ENCODE measurements at places on chromosomes 3 and 15. TPM values are rescaled to one million over a fixed set of nuclear protein-coding genes. Genes with fewer than 3 reads are reported as not detected.

DNA sequence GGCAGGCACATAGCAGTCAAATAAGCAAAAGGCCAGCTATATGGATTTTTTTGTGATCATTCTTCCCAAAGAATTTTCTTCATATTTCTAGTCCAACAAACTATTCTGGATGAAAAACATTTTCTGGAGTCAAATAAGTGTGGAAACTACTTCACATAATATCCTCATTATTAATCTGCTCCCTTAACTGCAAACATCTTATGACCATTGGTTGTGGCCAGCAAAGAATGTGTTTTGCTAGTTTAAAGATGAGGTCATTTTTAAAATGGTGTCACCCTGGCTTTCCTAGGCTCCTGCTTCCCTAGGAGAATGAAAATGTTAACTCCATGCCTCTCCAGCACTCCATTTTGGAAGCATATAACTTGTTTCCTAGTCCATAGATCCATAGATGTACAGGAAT, 118.8 kb downstream of the SST start:
- no peak for DNase-seq

DNA sequence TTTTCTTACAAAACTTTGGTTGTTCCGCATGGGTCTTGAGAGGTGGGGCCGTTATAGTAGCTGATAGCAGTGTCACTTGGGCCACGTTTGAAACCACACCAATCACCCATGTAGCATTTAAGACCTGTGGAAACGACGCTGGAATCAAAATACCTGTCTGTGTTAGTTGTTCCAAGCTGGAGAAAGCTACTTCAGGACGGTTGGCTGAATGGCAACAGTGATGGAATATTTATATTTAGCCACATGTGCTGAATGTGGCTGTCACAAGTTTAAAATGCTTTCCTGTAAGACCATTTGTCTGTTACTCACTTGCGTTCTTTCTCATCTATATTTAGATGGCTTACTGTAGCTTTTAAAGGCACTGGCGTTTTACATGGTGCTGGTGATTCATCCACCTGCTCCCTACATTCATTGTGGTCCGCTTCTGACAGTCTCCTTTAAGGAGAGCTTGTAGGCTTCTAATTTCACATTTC, 1.4 kb downstream of the DNAJA4 start:
- no peak for DNase-seq

DNA sequence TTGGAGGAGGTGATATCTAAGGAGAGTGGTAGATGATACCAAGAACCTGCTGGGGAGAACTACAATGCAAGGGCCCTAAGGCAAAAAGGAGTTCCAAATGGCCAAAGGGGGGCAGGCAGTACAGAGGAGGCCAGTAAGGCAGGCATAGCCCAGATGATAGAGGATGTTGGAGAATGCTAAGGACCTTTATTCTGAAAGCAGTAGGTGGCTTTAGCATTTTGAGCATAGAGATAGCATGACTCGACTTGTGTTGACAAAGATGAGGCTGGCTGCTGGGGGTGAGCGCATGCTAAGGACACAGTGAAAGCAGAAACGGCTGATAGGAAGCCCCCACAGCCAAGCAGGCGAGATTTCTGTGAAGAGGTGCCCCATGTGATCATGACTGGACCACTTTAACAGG, 419.3 kb downstream of the ERC2 start:
- DNase-seq = no peak

GRCh38 chr3:58337190-58337589, 4.5 kb downstream of the PXK start:
- no peak for DNase-seq

GRCh38 chr3:157098121-157098822, 61.7 kb downstream of the CCNL1 start:
- DNase-seq = no peak

DNA sequence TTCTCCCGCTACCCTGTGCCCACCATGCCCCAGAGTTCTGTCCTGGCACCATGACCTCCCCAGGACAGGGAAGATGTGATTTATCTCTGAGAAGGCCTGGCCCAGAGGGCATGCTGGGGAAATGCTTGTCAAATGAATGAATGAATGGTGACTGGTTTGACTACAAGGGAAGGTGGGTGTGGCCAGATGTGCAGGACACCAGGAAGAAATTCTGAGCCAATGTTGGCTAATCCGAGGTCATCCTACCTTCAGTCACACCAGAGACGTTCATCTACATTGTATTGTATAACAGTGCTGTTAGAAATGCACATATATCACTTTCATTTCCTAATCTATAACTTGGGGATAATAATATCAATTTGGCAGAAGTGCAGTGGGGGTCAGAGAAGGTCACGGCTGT, 138.4 kb downstream of the FAM43A start:
- no peak for DNase-seq

DNA sequence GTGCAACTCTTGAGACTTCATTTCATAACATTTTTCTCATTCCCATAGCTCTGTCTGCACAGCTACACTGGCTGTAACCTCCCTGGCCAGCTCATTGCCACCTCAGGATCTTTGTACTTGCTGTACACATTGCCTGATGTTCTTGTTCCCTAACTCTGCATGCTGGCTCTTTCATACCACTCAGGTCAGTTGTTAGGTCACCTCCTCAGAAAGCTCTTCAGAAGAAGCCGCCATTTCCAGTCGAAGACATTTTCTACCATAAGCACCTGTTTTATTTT, 176.2 kb downstream of the AKAP13 start:
- DNase-seq = no peak

DNA sequence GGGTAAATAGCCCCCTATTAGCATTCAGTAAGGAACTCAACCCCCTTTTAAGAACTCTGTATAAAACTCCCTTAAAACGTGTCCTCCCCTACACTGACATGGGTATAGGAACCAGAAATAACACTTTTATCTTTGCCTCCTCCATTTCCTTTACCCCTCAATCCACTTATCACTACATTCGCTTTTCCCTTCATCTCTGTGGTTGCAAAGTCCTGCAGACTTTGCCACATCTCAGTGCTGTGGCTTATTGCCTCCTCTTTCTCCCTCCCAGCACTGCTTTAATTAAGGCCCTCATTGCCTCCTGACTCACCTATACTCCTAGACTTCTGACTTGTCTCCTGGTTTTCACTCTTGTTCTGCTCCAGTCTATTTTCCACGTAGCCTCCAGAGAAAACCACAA, 94.3 kb upstream of the GADL1 start:
- no peak for DNase-seq

DNA sequence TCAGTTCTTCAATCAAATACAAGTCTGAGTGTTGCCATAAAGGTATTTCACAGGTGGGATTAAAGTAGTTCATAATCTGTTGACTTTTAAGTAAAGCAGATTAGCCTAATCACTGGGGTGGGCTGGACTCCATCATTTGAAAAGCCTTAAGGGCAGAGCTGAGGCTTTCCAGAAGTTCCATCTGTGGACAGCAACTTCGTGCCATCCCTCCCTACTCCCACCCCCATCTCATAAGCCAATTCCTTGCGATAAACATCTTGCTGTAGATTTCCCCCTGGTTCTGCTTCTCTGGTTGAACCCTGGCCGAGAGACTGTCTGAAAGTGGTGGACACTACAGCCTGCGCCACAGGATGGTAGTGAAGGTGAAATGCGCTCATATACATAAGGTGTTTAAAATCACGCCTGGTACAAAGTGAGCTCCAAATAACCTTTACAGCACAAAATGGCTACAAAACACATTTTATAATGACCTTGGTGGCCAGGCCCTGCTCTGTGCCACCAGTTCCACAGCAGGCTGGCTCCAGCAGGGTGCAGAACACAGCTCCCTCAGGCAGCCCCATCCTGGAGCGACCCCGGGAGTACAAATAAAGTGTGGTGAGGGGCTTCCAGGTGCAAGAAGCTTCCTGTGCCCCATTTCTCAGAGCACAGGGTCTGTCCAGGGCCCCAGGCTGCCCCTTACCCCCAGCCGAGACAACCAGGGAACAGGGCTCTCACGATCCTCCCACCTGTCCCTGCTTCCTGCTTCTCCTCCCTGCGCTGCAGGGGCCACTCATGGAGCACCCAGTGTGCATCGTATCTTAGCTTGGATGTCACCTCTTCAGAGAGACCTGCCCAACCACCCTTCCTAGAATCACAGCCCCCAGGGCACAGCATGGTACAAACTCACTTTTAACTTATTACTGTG, 25.8 kb upstream of the GATA2 start:
- no peak for DNase-seq

DNA sequence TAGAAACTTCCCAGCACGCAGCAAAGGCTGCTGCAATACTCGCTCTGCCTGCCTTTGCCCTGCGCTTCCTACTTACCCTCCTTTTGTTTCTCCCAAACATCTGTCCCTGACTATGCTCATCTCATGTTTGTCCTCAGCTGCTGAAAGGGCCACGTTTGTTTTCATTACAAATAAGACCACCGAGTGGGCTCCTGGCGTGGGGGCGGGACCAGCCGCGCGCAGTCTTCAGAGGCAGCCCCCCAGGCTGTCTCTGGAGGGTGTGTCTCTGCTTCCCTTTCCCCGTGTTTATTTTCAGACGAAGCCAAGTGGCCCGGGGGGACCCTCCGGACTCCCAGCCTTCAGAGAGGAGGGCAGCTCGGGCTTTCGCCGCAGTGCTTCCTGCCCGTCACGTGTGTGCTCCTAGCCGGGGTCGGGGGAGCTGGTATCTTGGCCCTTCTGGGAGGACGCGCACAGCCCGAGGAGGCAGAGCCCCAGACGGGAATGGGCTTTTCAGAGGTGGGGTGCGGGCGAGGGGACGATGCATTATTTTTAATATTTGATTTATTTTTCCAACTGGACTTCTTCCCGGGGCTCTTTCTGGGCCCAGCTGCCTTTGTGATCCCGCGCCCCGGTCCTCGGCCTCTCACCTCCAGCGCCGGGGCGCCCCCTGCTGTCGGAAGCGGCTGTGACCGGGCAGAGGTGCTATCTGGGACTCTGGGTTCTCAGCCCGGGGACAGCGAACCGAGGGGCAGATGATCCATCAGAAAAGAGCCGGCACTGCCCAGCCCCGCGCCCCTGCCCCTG, 70.0 kb upstream of the CGNL1 start:
- DNase-seq = peak; percentile 62

DNA sequence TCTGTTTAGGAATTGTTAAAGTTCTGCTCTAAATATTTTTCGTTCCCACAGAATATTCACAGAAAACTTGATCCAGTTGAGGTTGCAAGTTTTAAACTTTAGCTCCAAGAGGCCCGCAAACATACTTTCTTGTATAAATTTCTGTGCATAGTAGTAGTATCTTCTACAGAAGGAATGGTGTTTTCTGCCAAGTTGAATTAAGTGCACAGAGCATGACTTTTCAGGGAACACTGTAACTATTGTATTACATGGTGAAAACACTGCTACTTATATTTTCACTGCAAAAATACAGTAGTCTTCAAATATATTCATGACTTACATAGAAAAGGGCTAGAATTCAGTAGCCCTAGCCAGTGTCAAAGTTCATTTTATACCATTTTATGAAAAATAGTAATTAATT, 67.0 kb downstream of the SUCNR1 start:
- no peak for DNase-seq

- no peak for DNase-seq
These were observed 21.9 kb upstream of the P2RY13 start for GRCh38 chr3:151351219-151351618.

DNA sequence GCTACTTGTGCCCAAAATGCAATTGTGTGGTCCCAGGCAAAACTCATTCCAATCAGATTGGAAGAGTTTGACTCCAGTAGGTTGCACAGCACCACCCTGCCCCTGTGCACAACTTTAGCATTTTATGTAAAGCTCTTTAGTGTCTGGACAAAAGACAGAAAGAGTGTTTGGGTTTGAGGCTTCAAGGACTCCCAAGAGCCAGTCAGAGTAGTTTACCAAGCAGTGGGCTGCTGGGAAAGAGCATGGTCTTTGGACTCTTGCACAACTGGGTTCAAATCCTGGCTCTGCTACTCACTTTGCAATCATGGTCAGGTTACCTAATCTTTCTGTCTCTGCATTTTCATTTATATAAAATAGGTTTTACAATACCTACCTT, 75.8 kb upstream of the UMPS start:
- DNase-seq = no peak

GATM gene
- total RNA-seq = 3.3 TPM

ISL2 gene
- total RNA-seq = 11.0 TPM

THBS1 gene
- total RNA-seq = 342 TPM

HES1 gene
- total RNA-seq = 128 TPM

PPARG gene
- total RNA-seq = 22.1 TPM

GOLGA8S gene
- total RNA-seq = not detected

SNX33 gene
- total RNA-seq = 17.9 TPM

NEK10 gene
- 0.39 TPM for total RNA-seq

ACOX2 gene
- 9.5 TPM for total RNA-seq

ZNF619 gene
- total RNA-seq = 6.8 TPM

BFSP2 gene
- total RNA-seq = not detected

GRIP2 gene
- total RNA-seq = 4.5 TPM
